ENCODE measurements at places on chromosomes 1 and 21.

DNA sequence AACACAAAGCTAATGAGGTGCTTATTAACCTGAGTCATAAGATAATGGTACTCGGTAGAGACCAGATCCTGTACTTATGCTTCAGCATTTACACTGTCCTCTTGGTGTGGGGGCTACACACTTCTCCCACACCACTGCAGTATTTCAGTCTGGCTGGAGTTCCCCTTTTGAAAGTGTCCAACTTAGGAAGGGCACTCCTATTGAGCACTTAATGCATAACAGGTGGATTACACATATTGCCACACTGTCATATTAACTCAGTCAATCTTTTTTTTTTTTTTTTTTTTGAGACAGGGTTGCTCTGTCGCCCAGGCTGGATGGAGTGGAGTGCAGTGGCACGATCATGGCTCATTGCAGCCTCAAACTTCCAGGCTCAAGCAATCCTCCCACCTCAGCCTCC, 1.5 kb downstream of the GPATCH4 start:
- DNase-seq: peak; percentile 18

GRCh38 chr1:10637400-10637799, 159.0 kb downstream of the CASZ1 start:
- no peak for DNase-seq

- no peak for DNase-seq
Observed at GRCh38 chr21:44994695-44995342, 55.0 kb downstream of the SLX9 start.

DNA sequence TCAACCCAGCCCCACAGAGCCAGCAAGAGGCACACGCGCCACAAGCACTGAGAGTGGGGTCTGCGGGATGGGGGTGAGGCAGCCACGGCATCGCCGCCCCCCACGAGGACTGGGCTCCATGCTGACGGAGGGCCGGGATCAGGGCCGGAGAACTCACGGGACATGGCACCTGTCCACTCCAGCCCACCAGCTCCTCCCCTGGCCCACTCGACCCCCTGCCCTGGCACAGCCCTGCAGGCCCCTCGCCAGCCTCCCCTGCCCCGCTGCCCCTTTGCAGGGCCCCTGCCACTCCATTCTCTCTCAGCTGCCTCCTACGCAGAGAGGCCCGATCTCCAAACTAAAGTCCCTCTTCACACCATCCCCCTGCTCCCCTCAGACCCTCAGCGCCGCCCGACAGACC, 134.0 kb downstream of the NPHP4 start:
- DNase-seq: no peak

DNA sequence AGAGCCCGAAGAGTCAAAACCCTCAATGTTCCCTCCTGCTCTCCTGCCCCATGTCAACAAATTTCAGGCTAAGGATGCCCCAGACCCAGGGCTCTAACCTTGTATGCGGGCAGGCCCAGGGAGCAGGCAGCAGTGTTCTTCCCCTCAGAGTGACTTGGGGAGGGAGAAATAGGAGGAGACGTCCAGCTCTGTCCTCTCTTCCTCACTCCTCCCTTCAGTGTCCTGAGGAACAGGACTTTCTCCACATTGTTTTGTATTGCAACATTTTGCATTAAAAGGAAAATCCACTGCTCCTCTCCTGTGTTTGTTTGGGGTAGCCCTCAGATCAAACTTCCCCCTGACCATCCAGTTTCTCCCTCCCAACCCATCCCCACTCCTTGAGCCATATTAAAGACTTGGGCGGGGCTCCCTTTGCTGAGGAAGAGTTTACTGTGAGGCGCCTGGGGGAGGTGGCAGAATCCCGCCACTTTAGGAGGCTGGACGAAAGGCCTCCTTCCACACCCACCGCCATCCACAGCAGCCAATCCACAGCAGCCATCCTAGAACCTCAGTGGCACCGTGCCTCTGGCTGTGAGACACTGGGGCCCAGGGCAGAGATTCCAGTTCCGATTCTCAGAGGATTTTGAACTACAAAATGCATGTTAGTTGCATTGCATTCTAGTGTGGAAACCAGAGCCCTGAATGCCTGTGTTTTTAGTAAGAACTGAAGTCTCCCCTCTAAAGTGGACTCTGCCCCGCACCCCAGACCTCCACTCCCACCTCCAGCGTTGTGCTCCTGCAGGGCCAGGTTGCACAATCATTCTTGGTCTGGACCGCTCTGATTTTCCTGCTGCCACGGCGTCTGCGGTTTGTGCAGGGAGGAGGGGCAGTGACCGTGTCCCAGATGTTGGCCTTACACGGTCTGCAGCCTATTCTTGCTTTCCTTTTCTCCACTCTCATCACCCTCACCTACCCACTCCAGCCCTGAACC, 3.0 kb downstream of the OLFML3 start:
- peak; percentile 71 for DNase-seq

GRCh38 chr1:26771643-26772321, 16.0 kb upstream of the PIGV start:
- DNase-seq: peak; percentile 94

DNA sequence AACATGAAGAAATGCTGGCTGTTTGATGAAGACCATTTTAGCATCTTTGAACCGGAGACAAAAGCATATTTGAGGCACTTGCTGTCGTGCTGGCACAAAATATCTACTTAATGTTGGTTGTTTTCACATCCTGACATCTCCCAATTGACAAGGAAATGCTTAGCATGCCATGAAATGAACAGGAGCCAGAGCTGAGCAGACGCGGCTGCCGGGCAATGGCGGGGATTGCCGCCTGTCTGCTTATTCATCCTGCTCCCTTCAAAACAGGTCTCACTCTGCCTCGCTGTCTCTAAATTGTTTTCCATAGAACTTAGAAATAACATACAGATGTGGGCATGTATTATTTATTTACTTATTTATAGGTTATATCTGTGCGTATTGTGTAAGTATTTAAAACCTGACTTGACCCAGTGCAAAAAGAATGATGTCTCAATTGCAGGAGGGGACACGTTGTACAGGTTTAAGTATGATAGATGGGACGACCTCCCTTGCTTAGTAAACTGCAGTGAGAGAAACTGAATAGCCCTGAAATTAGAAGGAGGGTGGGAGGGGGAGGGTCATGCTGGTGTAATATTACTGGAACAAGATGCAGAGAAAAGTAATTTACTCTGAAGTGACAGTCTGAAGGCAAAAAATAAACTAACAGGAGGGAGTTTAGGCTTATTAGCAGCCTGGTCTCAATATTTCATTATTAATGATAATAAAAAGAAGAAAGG, 590.4 kb upstream of the PLXNA2 start:
- no peak for DNase-seq

DNA sequence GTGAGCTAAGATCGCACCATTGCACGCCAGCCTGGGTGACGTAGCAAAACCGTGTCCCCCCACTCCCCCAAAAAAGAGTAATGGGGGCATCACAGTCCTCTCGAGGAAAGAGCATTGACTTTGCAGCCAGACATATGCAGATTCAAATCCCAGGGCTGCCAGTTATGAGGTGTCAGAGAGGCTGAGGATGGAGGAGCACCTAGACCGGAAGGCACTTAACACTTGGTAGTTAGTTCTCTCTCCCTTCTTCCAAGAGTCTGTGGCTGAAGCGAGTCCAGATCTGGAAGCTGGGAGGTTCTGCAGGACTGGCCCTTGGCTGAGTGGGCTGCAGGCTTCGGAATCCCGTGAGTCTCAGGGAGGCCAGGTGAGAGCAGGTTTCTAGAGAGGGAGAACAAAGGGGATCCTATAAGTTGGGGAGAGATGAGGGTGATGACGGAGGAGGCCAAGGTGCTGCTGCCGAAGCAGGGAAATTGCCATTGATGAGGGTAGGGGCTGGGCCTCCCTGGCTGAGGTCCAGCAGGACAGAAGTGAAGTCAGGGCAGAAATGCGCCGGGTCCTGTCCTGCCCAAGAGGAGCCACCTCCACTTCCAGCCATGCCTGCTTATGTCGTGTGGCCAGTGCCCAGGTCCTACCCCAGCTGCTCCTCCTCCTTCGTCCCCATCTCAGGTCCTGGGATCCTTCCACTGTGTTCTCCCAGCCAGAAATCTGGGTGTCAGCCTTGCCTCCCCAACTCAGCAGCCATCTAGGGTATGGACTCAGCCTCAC, 13.3 kb upstream of the SPOCD1 start:
- no peak for DNase-seq

- no peak for DNase-seq
Observed at GRCh38 chr1:10910681-10911489, 101.6 kb upstream of the TARDBP start.

DNA sequence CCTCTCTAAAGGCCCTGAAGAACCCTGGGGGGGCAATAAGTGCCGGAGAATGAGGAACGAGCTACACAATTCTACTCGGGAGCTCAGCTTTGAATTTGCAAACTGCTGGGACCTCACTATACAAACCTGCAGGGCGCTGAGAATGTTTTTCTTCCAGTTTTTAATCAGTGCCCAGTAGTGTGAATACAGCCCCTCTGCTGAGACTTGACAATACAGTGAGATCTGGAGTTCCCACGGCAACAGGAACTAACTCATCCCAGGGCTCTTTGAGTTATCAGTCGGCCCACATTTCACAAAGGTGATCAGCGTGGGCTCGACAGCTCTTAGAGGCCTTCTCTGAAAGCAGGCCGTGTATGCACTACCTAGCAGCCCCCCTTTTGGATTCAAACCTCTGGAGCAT, 41.7 kb downstream of the TMEM53 start:
- DNase-seq: no peak

GRCh38 chr21:18960306-18960705, 556.7 kb upstream of the TMPRSS15 start:
- DNase-seq: no peak

DNA sequence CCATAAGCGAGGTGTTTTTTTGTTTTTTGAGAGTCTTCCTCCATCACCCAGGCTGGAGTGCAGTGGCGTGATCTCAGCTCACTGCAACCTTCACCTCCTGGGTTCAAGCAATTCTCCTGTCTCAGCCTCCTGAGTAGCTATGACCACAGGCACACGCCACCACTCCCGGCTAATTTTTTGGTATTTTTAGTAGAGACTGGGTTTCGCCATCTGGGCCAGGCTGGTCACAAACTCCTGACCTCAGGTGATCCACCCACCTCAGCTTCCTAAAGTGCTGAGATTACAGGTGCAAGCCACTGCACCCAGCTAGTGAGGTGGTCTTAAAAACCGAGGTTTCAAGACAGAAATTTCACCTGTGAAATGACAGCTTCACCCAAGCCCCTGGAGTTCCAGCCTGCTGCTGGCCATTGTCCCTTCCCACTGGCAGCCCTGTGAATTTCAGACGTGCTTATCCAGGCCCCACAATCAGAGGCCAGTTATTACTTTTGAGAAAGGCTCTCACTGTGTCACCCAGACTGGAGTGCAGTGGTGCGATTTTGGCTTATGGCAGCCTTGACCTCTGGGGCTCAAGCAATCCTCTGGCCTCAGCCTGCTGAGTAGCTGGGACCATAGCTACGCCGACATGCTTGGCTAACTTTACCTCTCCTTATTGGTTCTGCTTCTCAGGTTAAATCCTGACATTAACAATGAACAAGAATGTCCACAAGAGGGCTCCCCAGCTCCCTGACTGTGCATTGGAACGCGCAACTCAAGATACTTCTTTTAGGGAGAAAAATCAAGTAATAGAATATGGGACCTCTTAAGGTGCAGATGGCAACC, 19.4 kb downstream of the ENO1 start:
- DNase-seq: peak; percentile 70

- DNase-seq: no peak
Observed at GRCh38 chr1:152967201-152967600, 3.2 kb upstream of the SPRR4 start.

- no peak for DNase-seq
Observed at GRCh38 chr1:58361134-58361533, 185.4 kb downstream of the OMA1 start.

- no peak for DNase-seq
Observed at GRCh38 chr1:112514901-112515300, 6.1 kb downstream of the WNT2B start.

DNA sequence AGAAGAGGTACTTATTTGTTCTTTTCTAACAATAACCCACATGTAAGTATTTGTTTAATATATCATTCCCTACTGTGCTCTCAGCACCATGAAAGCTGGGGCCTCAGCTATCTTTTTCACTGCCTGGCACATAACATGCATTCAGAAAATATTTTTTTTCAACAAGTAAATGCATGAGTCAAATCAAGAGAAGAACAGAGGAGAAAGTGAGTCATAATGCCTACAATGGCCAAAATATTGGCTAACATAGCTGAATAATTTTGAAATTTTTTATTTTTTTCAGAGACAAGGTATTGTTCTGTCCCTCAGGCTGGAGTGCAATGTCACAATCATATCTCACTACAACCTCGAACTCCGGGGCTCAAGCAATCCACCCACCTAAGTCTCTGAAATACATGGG, 252.2 kb upstream of the ADAMTS5 start:
- DNase-seq: no peak

GRCh38 chr1:40078512-40079333, 18.3 kb downstream of the PPT1 start:
- peak; percentile 57 for DNase-seq

DNA sequence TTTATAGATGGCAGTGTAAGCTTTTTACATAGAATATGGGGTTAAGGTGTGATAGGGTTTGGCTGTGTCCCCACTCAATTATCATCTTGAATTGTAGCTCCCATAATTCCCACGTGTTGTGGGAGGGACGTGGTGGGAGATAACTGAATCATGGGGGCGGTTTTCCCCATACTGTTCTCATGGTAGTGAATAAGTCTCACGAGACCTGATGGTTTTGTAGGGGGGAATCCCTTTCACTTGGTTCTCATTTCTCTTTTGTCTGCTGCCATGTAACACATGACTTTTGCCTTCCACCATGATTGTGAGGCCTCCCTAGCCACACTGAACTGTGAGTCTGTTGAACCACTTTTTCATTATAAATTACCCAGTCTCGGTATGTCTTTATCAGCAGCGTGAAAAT, 290.3 kb upstream of the B3GALT2 start:
- no peak for DNase-seq

GRCh38 chr1:205199931-205200299, 11.6 kb downstream of the DSTYK start:
- no peak for DNase-seq

- DNase-seq: no peak
Observed at GRCh38 chr1:156863631-156864030, 3.0 kb downstream of the NTRK1 start.

- peak; percentile 54 for DNase-seq
Observed at GRCh38 chr1:169201084-169201619, 94.7 kb downstream of the ATP1B1 start.

DNA sequence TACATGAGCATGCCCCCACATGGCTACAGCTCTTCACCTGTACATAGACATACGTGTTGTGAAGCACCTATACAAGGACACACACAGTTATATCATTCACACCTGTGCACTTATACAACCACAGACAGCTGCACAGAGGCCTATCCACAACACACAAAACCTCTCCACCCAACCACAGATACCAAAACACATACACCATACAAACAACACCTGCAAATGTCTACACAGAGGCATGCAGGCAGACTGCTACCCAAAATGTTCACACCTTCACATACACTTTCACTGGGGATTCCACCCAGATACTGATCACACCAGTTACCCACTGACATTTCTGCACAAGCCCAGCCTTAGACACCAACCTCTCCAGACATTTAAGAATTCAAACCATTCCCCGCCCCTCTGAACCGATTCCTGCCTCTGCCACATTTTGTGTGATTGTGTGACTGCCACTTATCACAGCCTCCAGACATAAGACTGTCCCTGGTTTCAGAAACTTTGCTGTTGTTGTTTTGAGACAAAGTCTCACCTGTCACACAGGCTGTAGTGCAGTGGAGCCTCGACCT, 2.0 kb downstream of the C1orf232 start:
- no peak for DNase-seq

- DNase-seq: peak; percentile 43
Observed at GRCh38 chr1:70319750-70320149, 34.8 kb downstream of the ANKRD13C start.
